ENCODE measurements at places on chromosomes 7 and 10.
A peak's percentile ranks its signal among the peaks of the same experiment; 100 is the strongest.

- DNase-seq: peak; percentile 40
Measured at GRCh38 chr7:30412782-30413504, 65.6 kb downstream of the NOD1 start.

GRCh38 chr7:97187067-97187466, 69.6 kb downstream of the SDHAF3 start:
- no peak for DNase-seq

DNA sequence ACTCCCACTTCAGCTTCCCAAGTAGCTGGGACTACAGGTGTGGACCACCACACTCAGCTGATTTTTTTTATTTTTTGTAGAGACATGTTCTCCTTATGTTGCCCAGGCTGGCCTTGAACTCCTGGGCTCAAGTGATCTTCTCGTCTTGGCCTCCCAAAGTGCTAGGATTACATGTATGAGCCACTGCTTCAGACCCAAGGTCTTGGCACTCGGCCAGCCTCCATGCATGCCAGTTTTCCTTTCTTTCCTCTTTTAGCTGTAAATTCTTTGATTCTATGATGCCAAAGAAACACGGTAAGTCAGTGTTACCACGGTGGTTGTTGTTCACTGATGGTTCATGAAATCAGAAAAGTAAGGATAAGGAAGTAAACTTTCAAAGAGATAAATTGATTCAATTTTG, 3.0 kb upstream of the MGAM start:
- no peak for DNase-seq

DNA sequence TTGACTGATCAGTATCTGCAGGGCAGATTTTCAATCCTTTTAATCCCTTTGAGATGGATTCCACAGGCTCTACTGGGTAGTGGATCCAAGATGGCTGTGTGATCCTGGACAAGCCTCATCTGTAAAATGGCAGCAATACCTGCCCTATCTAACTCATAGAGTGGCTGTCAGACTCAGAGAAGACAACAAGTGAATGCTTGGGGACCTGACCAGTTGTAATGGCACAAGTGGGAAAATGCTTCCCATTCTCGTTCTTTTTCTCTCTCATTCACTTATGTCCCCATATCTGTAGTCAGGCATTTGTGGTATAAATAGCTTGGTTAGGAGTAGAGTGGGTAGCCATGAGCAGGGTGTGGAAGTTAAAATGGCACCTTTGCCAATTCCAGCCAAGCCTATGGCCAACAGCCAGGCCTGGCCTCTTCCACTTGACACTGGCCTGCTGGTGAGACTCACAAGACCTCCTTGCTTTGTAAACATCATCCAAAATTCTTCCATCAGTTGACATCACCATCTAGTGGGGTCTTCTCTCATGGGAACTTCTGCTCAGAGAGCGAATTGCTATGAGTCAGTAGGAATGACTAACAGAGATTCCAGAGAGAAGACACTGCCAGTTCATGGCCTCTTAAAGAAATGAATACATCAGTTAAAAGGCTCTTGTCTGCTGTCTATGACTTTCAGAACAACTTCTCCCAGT, 150.1 kb downstream of the PLPP4 start:
- DNase-seq: no peak

DNA sequence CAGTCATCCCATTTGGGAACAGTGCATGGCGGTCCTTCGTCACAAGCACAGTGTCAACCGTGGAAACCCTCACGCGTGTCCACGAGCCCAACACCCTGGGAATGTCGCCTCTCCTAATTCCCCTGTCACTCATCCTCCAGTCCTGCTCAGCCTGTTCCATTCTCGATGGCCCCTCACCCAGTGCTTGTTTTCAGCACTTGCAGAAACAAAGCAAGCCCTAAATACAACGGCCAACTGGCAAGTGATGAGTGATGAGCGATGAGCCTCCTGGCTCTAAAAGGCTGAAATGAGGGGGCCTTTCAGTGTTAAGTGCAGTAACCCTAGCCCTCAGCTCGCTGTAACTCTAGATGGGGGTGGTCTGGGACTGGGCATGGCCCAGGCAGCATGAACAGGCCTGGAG, 22.6 kb downstream of the NKX2-3 start:
- DNase-seq: no peak

DNA sequence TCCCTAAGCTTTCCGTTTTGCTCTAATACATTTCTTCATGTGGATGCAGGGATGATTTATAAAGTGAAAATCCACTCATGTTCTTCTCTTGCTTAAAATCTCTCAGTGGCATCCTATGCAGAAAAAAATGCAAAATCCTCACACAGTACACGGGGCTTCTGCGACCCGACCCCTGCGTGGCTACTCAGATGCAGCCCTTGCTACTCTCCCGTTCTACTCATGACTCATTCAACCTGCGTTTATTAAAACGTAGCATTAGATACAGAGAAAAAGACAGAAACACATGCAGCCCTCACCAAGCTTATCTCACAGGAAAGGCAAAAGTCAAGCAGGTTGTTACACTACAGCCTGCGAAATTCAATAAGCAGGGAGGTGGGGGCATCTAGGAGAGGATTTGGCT, 284.4 kb upstream of the PFKP start:
- no peak for DNase-seq

DNA sequence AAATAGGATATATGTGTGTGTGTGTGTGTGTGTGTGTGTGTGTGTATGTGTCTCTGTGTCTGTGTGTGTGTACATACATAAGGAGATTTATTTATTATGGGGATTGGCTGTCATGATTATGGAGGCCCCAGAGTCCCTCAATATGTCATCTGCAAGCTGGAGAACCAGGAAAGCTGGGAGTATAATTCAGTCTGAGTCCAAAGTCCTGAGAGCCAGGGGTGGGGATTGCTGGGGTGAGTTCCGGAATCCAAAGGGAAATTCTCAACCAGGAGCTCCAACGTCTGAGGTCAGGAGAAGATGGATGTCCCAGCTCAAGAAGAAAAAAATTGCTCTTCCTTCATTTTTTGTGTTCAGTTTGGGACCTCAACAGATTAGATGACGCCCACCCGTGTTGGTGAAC, 50.7 kb upstream of the PLPP4 start:
- no peak for DNase-seq

GRCh38 chr7:43114458-43114780, 2.0 kb downstream of the HECW1 start:
- no peak for DNase-seq

GRCh38 chr7:94355454-94355853, 39.2 kb upstream of the COL1A2 start:
- no peak for DNase-seq

- no peak for DNase-seq
Measured at GRCh38 chr10:42932735-42933447, 144.0 kb upstream of the RET start.

GRCh38 chr7:32479574-32480200, 10.5 kb downstream of the LSM5 start:
- peak; percentile 44 for DNase-seq

DNA sequence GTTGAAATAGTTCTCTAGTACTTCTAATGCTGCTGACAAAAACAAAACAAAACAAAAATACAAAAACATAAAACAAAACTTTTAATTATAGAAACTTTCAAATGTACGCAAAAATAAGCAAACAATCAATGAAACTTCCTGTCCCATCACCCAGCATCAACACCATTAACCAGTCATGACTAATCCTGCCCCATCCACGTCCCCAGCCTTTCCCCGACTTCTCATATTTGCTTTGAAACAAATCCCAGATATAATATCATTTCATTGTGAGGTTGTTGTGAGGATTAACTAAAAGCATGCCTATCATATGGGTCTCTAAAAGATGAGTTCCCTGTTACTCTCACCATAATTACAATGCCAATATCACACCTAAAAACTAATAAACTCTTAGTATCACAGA, 55.7 kb downstream of the CSTF2T start:
- DNase-seq: no peak

GRCh38 chr7:158526531-158526930, 61.1 kb downstream of the PTPRN2 start:
- no peak for DNase-seq

- DNase-seq: no peak
Measured at GRCh38 chr10:74518061-74518460, 308.3 kb upstream of the KAT6B start.

GRCh38 chr10:132612571-132613504, 75.3 kb downstream of the INPP5A start:
- no peak for DNase-seq

GRCh38 chr7:30932562-30932961, 20.9 kb downstream of the AQP1 start:
- no peak for DNase-seq

DNA sequence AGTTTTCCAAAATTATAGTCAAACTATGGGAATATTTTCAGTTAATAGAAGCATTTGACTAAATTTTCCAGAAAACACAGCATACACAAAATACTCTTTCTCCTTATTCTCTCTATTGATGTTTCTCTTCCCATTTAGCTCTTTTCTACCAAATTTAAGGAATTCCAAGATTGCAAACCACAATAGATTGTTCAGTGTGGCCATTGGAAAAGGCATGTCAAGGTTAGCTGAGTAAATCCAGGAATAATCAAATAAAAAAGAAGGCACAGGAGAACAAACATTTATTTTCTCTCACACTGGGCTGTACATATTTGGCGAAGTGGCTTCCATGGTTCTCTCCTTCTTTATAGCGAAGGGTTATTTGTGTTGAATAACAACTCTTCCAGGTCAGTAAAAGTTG, 117.3 kb downstream of the THSD7A start:
- no peak for DNase-seq

DNA sequence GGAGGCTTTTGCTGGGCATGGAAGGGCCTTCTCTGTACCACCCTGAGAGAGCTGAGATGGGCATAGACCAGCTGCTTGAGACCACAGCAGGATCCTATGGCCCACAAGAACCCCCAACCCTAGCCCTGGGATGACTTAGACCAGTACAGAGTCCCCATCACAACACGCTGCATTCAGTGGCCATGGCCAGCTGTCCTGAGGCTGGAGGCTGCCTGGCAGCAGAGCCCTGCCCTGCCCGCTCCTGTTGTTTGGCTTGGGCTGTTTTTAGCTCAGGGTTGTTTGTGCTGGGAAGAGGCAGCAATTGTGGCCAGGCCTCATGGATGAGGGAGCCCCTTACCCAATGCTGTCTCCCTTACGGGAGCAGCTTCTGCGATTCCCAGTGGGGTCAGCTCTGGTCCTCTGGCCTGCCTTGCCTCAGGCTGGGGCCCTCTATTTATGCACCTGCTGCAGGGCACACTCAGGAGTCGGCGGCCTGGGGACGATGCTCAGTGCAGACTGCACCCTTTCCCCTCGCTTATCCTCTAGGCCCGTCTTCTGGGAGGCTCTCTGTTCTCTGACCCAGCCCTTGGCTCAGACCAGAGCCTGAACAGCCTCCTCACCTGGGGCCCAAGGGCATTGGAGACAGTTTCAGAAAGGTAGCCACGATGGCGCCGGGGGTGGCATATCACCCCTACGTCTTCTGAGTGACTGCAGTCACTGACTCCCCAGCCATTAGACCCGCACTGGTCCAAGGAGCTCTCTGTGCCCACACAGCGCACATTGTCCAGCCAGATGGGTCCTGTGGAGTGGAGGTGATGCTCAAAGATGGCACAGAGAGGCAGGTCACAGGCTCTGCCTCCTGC, 6.3 kb downstream of the LOXL4 start:
- DNase-seq: no peak

GRCh38 chr7:19011212-19011611, 106.2 kb downstream of the TWIST1 start:
- DNase-seq: no peak

DNA sequence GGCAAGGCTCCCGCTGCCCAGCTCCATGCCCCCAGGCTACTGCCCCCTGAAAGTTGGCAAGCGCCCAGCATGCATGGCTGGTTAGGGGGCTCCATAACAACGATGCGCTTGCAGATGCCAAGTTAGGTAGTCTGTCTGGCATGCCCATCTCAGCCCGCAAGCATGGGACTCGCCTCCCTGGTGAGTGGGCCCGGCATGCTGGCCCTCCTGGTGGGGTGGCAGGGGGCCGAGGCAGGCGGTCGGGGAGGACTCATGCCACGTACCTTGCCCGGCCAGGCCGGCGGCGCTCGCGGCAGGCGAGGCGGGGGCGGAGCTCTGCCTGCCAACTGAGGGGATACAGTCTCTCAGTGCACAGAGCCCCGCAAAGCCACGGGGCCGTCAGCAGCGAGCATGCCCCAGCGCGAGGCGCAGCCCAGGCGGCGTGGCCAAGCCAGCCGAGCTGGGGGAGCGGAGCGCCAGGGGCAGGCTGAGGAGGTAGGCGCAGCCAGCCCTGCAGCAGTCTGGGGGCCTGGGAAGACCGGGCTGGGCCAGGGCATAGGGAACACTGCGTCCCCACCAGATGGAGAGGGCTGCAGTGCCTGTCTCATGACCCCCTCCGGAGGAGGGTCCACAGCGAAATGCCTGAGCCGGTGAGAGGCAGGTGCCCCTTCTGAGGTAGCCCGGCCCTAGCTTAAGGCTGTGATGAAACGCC, 28.0 kb upstream of the NDST2 start:
- no peak for DNase-seq

- no peak for DNase-seq
Measured at GRCh38 chr7:2607923-2608904, 23.6 kb upstream of the TTYH3 start.

DNA sequence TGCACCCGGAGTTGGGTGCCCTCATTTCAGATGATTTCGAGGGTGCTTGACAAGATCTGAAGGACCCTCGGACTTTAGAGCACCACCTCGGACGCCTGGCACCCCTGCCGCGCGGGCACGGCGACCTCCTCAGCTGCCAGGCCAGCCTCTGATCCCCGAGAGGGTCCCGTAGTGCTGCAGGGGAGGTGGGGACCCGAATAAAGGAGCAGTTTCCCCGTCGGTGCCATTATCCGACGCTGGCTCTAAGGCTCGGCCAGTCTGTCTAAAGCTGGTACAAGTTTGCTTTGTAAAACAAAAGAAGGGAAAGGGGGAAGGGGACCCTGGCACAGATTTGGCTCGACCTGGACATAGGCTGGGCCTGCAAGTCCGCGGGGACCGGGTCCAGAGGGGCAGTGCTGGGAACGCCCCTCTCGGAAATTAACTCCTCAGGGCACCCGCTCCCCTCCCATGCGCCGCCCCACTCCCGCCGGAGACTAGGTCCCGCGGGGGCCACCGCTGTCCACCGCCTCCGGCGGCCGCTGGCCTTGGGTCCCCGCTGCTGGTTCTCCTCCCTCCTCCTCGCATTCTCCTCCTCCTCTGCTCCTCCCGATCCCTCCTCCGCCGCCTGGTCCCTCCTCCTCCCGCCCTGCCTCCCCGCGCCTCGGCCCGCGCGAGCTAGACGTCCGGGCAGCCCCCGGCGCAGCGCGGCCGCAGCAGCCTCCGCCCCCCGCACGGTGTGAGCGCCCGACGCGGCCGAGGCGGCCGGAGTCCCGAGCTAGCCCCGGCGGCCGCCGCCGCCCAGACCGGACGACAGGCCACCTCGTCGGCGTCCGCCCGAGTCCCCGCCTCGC, at the start of gene EGFR:
Gene EGFR (plus strand): TSS at position 657 of the 830 bp plus-strand sequence. CDS start 261 bp downstream, outside the sequence.
- DNase-seq: peak; percentile 80

Measured in PC-9 (cell line).